Stimulated activated CD4-positive, alpha-beta T cell treated with anti-CD3 and anti-CD28 coated beads, Interleukin-15, amount 100 ng/mL, for 48 hours (primary cell): ENCODE measurements at places on chromosomes 2 and 18.

DNA sequence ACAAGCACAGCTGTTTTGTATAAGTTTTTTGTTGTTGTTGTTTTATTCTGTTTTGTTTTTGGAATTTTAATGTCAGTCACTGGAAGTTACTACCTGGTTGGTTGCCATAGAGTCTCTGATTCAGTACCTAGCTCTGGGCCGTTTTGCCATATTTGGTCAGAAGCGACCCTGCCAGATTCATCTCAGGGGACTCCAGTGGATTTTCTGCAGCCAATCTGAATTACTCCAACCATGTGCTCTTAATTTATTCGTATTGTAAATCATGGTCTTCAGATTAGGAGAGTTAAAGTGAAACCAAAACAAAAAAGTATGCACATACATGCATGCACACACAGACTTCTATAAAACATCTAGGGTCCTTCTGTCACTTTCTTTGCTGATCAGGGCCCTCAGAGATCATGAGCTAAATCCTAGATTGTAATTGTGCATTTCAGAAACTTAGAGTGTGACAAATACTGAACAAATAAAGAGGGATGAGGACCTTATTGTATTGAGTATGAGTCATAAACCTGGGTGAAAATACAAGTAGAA, 317.4 kb upstream of the UBE2E3 start:
- no peak for DNase-seq

- no peak for DNase-seq
These were observed 22.4 kb upstream of the PMAIP1 start for GRCh38 chr18:59877361-59877760.

- DNase-seq: no peak
These were observed 40.3 kb downstream of the RBM45 start for GRCh38 chr2:178152542-178152941.

DNA sequence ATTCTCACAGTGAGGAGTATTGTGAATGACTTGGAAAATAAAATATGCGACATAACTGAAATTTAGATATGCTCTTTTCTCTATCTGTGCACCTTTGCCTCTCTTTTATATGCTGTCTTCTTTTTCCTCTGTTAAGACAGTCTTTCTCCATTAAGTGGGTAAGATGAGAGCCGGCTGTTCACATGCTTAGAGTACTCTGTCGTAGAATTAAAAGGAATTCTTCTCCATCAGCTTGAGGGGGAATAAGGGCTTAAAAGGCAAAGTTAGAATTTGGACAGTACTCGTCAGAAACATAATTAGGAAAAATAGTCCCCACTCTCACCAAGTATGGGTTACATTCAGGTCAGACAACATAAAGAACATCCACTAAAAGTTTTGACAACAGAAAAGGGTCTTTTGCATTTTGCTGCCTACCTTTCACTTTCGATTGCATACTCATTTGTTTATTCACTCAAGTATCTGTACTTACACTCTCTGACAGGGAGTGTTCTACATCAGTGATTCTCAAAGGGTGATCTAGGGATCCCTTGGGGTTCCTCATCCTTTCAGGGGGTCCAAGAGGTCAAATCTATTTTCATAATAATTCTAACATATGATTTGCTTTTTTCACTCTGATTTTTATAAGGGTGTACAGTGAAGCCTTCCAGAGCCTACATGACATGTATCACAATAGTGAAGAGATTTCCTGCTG, 48.0 kb downstream of the ARHGAP15 start:
- no peak for DNase-seq

DNA sequence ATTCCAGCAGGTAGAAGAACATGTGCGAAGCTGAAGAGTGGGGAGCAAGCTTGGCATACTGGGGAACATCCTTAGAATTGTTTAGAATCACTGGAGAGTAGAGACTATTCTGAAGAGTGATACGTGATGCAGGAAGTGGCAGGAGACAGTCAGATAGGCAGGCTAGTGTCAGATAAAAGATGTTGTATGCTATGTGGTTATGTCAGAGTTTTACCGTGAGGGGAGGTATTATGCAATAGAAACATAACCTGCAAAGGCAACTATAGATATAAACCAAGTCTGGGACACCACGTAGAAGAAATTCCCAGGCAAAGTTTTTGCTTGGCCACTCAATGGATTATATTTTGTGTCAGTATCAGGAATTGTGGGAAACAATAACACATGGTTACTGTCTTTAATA, 62.0 kb upstream of the ZSWIM2 start:
- DNase-seq: no peak

GRCh38 chr2:25279091-25279651, 62.6 kb downstream of the DNMT3A start:
- DNase-seq: no peak
